HS-5 (cell line): ENCODE measurements at places on chromosomes 13 and 19.

DNA sequence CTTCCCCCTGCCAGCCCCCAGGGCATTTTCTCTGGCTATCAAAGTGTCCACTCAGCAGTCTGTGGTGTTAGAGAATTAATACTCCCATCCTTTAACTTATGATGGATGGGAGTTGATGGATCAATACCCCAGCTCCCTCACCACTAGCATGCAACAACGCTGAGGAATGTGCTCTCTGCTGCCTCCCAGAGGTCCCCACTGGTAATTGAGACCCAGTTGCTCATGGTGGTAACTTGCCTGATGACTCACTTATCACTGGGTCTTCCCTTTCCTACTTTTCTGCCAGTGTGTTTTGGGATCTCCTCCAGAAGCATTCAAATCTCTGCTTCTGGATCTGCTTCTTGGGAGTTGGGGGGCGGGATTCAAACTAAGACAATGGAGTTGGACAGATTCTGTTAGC, 20.3 kb upstream of the CACNA1A start:
- DNase-seq: no peak

DNA sequence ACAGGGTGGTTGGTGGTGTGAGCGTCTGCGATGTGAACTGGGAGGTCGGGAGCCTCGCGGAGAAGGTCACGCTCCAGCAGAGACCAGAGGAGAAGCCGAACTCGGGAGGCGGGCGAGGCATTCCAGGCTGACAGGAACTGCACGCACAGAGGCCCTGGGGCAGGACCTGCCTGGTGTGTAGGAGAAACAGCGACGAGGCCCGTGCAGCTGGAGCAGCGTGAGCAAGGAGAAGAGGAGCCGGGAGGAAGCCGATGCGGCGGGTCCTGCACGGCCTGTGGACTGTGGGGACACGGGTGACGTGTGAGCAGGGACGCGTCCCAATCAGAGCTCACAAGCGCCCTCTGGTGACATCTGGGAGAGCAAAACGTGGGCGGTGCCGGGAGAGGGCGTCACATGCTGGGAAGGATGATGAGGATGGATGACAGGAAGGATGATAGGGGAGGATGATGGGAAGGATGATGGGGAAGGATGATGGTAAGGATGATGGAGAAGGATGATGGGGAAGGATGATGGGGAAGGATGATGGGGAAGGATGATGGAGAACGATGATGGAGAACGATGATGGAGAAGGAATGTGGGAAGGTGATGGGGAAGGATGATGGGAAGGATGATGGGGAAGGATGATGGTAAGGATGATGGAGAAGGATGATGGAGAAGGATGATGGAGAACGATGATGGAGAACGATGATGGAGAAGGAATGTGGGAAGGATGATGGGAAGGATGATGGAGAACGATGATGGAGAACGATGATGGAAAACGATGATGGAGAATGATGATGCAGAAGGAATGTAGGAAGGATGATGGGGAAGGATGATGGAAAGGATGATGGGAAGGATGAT, 16.1 kb upstream of the MADCAM1 start:
- DNase-seq: no peak

GRCh38 chr13:108495646-108496361, 133.6 kb upstream of the MYO16 start:
- DNase-seq: no peak

DNA sequence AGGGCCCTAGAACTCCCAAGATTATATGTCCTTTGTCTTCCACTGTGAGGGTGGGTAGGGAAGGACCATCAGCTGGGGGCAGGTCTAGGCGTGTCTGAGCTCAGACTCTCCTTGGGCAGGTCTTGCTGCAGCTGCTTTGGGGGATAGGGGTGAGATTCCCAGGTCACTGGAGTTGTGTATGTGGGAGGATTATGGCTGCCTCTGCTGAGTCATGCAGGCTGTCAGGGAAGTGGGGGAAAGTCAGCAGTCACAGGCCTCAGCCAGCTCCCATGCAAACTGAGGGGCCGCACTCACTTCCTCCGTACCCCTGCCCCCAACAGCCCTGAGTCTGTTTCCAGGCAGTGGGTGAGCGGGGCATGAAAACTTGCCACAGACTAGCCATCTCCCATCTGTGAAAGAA, 600.8 kb downstream of the DIAPH3 start:
- DNase-seq: no peak

DNA sequence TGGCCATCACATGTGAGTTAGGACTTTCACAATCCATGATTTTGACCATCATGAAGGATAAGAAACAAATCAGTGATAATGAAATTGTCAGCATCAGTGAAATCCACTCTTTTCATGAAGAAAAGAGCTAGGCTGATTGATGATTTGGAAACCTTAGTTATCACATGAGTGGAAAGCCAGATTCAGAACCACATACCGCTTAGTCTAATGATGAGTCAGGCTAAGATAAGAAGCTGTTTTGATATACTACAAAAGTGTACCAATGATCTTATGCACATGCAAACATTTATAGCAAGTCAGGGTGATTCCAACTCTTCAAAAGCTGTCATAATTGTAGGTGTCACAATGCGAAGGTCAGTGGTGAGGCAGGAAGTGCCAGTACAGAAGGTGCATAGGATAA, 519.3 kb downstream of the GPC6 start:
- DNase-seq: no peak

DNA sequence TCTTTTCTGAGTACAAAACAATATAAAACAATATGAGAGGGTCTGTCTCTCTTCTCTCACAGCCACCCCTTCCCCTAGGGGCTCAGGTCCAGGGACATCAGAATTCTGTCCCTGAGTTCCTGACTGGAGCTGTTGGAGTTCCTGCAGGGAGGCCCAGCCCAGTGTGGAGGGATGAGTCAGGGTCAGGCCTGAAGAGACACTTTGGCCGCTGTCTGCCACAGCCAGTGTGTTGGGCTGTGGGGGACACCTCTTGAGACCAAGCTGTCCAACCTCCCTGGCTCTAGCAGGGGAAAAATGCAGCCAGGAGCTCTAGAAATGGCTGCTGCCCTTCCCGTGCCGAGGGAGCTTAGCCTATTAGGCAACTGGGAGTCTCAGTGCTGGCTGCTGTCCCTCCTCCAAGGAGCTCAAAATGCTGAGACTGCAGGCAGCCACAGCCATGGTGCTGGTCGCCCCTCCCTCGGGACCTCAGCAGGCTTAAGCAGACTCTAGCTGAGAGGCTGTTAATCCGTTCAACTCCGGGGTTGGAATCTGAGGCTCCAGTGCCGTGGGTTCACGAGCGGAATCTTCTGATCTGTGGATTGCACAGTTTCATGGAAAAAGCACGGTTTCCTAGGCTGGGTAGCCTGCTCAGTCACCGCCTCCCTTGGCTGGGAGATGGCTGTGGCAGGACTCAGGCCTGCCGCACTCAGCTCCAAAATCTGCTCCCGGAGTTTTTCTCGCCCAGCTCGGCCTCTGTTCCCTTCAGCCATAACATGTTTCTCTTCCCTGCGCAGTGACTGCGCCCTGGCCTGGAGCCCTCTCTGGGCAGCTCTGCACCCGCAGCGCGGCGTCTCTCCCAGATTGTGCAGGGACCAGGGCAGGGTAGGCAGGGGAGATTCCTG, 3.8 kb upstream of the ZNF626 start:
- DNase-seq: no peak

- DNase-seq: no peak
Measured at GRCh38 chr19:858868-859843, at the start of gene CFD. Gene CFD (plus strand): TSS chr19:859664. CDS start chr19:859690, 26 bp downstream.

- no peak for DNase-seq
Measured at GRCh38 chr13:47555235-47555634, 445.8 kb downstream of the SUCLA2 start.

DNA sequence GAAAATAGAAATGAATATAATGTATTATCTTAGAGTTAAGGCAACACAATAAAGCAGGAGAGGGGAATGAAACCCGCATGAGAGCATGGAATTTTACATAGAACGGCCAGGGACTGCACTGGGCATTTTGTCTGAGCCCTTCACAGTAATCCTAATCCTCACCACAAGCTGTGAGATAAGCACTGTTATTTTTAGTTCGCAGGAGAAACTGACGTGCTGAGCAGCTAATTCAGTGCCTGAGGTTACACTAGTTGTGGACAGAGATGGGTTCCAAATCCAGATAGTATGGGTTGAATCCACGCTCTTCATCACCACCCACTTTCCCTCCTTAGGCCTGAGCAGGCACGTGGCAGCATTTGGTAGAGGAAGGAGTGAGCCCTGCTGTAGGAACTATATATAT, 24.8 kb upstream of the ZNF527 start:
- DNase-seq: no peak

DNA sequence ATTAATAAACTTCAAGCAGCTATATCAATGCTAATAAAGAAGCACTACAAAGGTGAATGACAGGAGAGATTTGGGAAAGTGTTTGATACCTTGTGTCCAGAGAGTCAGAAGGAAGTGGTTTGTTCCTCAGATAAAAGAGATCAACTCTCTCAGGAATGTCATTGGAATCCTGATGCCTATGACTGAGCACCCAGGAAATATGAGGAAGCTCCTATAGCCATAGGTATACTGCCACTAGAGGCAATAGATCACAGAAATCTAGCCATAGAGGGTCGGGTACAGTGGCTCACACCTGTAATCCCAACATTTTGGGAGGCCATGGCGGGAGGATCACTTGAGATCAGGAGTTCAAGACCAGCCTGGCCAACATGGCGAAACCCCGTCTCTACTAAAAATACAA, 612.6 kb downstream of the DACH1 start:
- DNase-seq: no peak

DNA sequence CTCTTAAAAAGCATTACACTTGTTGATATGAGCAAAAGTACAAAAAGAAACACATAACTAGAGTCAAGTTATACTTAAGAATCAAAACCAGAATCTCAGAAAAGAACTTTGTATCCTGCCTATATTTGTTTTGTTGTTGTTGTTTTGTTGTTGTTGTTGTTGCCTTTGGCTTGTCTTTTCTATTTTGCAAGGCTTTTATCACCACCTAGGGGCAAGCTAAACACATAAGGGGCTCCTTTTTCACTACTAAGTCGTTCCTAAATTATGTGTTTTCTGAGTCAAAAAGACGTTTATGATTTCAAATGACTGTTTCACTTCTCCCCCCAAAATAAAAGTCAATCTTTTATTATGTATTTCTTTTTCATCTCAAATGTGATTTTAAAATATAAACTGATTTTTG, 250.2 kb downstream of the RBM26 start:
- DNase-seq: no peak

- no peak for DNase-seq
Measured at GRCh38 chr19:35733180-35734125, 8.8 kb downstream of the IGFLR1 start.

- DNase-seq: no peak
Measured at GRCh38 chr13:40895227-40896184, 106.1 kb downstream of the SLC25A15 start.

- no peak for DNase-seq
Measured at GRCh38 chr19:15421721-15422260, 3.0 kb upstream of the AKAP8L start.

DNA sequence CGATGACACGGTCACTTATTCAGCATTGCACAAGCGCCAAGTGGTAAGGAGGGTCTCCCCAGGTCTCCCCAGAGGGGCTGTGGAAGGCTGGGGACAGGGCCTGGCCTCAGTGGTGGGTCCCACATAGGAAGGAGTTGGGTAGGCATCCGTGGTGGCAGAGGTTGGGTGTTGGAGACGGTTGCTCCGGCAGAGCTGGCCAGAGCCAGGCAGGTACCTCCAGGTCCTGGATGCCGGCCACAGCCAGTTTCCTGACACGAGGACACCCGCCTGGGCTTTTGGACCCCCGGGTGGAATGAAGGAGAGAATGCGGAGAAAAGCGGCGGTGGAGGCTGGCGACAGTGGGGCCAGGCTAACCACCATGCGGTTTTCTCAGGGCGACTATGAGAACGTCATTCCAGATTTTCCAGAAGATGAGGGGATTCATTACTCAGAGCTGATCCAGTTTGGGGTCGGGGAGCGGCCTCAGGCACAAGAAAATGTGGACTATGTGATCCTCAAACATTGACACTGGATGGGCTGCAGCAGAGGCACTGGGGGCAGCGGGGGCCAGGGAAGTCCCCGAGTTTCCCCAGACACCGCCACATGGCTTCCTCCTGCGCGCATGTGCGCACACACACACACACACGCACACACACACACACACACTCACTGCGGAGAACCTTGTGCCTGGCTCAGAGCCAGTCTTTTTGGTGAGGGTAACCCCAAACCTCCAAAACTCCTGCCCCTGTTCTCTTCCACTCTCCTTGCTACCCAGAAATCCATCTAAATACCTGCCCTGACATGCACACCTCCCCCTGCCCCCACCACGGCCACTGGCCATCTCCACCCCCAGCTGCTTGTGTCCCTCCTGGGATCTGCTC, 1.3 kb upstream of the FFAR1 start:
- no peak for DNase-seq

- DNase-seq: no peak
Measured at GRCh38 chr19:47070756-47071155, 22.3 kb upstream of the TMEM160 start.

DNA sequence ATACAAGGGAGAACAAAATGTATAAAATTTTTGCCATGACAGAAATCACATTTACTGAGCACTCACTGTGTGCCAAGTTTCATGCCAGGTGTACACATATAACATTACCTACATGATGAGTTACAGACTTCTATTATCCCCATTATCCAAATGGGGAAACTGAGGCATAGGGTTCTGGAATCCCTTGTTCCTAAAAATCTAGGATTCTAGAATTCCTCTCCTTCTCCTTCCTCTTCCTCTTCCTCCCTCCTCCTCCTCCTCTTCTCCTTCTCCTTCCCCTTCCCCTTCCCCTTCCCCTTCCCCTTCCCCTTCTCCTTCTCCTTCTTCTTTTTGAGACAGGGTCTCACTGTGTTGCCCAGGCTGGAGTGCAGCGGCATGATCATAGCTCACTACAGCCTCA, 14.2 kb upstream of the BCL3 start:
- no peak for DNase-seq

GRCh38 chr13:101611491-101612475, 159.3 kb downstream of the ITGBL1 start:
- no peak for DNase-seq

GRCh38 chr13:46577696-46578589, 25.0 kb downstream of the LRCH1 start:
- no peak for DNase-seq

DNA sequence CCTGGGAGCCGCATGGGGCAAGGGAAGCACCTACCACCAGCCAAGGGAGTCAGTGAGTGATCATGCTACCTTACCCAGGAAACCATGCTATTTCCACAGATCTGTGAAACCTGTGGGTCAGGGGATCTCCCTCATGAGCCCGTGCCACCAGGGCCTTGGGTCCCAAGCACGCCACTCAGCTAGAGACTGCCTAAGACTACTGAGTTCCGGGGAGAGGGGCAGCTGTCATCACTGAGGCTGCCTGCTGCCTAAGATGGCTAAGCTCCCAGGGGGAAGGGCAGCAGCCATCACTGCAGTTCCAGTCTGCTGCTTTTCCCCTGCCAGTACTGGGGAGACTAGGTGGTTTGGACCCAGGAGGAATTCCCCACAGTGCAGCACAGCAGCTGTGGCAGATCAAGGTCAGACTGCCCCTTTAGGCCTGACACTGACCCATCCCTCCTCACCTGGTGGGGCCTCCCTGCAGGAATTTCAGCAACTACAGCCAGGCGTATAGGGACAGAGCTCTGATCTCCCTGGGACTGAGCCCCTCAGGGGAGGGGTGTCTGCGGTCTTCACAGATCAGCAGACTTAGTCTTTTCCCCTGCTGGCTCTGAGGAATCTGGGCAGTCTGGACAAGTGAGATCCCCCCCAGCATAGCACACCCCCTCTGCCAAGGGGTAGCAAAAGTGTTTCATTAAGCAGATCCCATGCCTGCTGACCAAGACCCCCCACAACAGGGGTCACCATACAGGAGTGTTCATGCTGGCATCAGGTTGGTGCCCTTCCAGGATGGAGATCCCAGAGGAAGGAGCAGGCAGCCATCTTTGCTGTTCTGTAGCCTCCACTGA, 26.9 kb downstream of the VSTM2B start:
- no peak for DNase-seq

- DNase-seq: no peak
Measured at GRCh38 chr13:51025245-51025905, 85.7 kb downstream of the C13orf42 start.
